HCT116 (cell line): ENCODE measurements at places on chromosomes 4 and X. TPM values are rescaled to one million over a fixed set of nuclear protein-coding genes. Genes with fewer than 3 reads are reported as not detected.

Gene FNIP2
- total RNA-seq, result 4.8 TPM

Gene WAS
- 0.84 TPM for total RNA-seq

Gene TREX2
- total RNA-seq, result 2.9 TPM

Gene CLIC2
- total RNA-seq, result 0.89 TPM

Gene CXCL3
- total RNA-seq, result 1.9 TPM

Gene SOX3
- not detected for total RNA-seq

Gene CC2D2A
- 13.0 TPM for total RNA-seq

Gene GPR119
- not detected for total RNA-seq

Gene ESX1
- not detected for total RNA-seq

Gene RBMXL3
- not detected for total RNA-seq

Gene TMEM154
- total RNA-seq, result 2.4 TPM

Gene GAGE12F
- total RNA-seq, result not detected

Gene GASK1B
- 1.3 TPM for total RNA-seq

Gene ARHGAP6
- total RNA-seq, result 0.10 TPM

Gene STK32B
- not detected for total RNA-seq

Gene SLC2A9
- total RNA-seq, result 2.2 TPM

Gene IL13RA2
- not detected for total RNA-seq

Gene MXRA5
- 0.02 TPM for total RNA-seq

Gene USP9X
- total RNA-seq, result 52.4 TPM

Gene PALLD
- 166 TPM for total RNA-seq

Gene UGT2A3
- not detected for total RNA-seq

Gene GAB3
- 0.69 TPM for total RNA-seq

Gene MRPL1
- 54.9 TPM for total RNA-seq

Gene POU3F4
- not detected for total RNA-seq

Gene HSFX3
- total RNA-seq, result 0.96 TPM

Gene CCSER1
- 6.7 TPM for total RNA-seq

Gene TRIM2
- 41.4 TPM for total RNA-seq

Gene CTAG1A
- not detected for total RNA-seq

Gene AMTN
- not detected for total RNA-seq

Gene MAGEE2
- total RNA-seq, result not detected

Gene PPARGC1A
- not detected for total RNA-seq

Gene GUCY1A1
- not detected for total RNA-seq

Gene USP26
- not detected for total RNA-seq

Gene TAF7L
- 0.22 TPM for total RNA-seq

Gene MOB1B
- total RNA-seq, result 33.2 TPM

Gene GLRA2
- not detected for total RNA-seq

Gene PNPLA4
- 15.5 TPM for total RNA-seq

Gene CETN2
- 20.9 TPM for total RNA-seq

Gene PDLIM3
- total RNA-seq, result 11.5 TPM

Gene TMEM192
- 13.1 TPM for total RNA-seq

Gene QRFPR
- not detected for total RNA-seq

Gene CT83
- total RNA-seq, result not detected

Gene WDFY3
- 39.9 TPM for total RNA-seq

Gene HSD17B11
- 47.4 TPM for total RNA-seq
